ENCODE measurements at places on chromosomes 6 and 20.

GRCh38 chr6:33771146-33772081 lies 17.5 kb downstream of the LEMD2 start:
- peak; percentile 68 for DNase-seq

DNA sequence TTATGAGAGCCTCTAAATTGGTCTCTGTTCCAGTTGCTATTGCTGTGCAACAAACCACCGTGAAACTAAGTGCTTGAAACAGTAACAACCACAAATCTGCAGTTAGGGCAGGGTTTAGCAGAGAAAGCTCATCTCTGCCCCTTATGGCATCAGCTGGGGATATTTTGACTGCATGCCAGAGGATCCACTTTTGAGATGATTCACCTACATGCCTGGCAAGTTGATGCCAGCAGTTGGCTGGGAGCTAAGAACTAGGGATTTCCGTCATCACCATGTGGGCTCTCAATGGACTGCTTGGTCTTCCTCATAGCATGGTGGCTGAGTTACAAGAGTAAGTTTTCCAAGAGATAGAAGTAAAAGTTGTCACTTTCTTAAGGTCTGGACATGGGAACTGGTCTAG lies 35.1 kb downstream of the PLCB4 start:
- DNase-seq: no peak

DNA sequence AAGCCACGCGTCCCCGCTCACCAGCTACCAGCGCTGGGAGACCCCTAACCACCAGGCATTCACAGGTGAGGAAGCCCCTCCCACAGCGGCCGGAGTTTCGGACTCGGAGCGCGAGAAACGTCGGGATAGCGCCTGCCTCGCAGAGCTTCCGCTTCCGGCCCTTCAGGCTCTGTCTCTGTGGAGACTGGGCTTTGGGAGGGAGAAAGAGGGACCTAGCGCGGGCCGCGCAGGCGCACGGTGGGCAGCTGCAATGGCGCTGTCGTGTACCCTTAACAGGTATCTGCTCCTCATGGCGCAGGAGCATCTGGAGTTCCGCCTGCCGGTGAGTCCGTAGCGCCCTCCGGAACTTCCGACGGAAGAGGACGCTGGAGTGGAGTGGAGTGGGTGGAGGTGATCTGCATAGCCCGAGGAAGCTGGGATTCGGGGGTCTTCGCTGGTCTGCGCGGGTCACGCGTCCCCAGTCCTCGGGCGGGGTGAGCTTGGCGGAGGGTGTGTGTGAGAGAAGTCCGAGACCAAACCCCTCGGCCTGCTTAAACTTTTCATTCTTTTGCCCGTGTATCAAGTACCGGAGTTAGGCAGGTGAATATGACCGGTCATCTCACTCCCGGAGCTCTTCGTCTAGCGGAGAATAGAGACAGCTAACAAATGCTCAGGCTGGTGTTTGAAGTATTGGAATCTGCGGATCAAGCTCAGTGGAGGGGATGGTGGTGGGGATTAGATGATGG lies at the start of gene TRMT11:
TSS of gene TRMT11 (plus strand) at position 240 of the 725 bp plus-strand sequence. CDS start at position 251, 11 bp downstream.
- peak; percentile 86 for DNase-seq

- DNase-seq: no peak
Observed at GRCh38 chr6:142290851-142291250, 11.0 kb upstream of the ADGRG6 start.

DNA sequence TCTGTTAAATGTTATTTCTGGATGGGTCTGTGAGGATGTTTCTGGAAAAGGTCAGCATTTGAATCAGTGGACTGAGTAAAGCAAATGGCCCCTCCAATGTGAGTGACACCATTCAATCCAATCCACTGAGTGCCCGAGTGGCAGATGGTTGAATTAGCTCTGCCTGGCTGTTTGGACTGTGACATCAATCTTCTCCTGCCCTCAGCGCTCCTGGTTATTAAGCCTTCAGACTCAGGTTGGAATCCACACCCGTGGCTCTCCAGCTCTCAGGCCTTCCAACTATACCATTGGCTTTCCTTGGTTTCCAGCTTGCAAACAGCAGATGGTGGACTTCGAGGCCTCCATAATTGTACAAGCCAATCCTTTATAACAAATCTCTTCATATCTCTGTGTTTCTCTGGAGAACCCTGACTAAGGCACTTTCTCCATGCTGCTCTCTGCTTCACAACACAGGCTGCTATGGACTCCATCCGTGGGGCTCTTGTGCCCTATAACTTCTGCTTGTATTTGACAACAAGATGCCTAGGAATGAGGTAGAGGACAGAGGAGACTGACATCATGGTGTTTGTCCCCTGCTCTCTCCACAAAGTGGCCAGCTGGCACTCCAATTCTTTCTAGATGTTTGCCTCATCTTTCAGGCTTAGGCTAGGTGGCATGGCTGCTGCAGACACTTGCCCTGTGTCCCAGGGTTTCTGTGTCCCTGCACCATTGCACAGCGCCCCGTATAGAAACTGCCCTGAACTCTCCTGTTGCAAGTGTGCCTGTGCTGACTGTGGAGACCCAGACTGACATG lies 4.8 kb upstream of the CSTL1 start:
- no peak for DNase-seq

GRCh38 chr6:30880698-30881252 lies 3.5 kb upstream of the DDR1 start:
- DNase-seq: no peak

GRCh38 chr6:138979365-138979764 lies 8.7 kb downstream of the REPS1 start:
- no peak for DNase-seq

DNA sequence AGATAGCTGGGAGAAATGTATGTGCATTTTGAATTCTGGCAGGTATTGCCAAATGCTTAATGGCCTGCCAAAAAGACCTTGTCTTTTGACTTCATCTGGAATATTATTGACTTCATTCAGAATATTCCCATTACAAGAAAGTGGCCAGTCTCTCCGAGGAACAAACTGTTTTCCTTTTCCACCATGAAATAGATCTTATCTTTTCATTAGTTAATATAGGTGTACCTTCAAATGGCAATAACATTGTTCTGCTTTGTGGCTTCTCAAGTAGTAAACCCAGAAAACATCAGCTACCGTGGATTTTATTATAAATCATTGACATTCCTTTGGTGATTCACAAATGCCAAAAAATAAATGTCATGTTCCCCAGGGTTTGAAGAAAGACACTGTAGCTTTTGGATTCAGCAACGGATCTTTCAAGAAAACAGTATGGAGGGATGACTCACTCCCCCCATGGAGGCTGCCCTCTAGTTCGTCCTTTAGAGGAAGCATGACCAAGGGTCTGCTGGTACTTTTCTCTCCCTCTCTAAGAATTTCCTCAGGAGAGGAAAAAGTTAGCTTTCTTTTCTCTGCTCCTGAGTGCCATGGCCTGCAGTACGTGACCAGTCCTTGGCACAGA lies 1.1 kb upstream of the RNF182 start:
- no peak for DNase-seq

- no peak for DNase-seq
Observed at GRCh38 chr6:14270925-14271788, 153.6 kb downstream of the CD83 start.

GRCh38 chr6:134911547-134911946 lies 38.4 kb downstream of the ALDH8A1 start:
- DNase-seq: no peak

DNA sequence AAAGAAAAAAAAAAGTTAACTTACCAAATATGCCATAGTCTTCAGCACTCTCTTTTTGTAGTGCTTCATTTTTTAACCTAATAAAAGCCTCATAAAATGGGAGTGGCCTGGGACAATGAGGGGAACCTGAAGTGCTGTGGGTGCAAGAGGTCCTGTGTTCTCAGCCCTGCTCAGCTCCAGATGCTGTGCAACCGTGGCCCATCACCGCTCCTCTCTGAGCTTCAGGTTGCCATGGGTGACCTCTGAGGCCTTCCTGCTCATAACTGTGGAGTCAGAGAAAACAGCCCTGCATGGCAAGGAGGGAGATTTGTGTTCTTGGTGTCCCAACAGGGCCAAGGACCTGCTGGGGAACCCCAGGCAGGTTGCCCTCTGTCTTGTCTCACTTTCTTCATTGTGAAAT lies 10.0 kb downstream of the TCF15 start:
- DNase-seq: no peak

GRCh38 chr6:6518631-6519427 lies 69.7 kb upstream of the LY86 start:
- no peak for DNase-seq

- no peak for DNase-seq
Observed at GRCh38 chr20:49214571-49214970, 4.6 kb upstream of the DDX27 start.

GRCh38 chr6:41572613-41573012 lies 26.4 kb downstream of the FOXP4 start:
- DNase-seq: no peak

DNA sequence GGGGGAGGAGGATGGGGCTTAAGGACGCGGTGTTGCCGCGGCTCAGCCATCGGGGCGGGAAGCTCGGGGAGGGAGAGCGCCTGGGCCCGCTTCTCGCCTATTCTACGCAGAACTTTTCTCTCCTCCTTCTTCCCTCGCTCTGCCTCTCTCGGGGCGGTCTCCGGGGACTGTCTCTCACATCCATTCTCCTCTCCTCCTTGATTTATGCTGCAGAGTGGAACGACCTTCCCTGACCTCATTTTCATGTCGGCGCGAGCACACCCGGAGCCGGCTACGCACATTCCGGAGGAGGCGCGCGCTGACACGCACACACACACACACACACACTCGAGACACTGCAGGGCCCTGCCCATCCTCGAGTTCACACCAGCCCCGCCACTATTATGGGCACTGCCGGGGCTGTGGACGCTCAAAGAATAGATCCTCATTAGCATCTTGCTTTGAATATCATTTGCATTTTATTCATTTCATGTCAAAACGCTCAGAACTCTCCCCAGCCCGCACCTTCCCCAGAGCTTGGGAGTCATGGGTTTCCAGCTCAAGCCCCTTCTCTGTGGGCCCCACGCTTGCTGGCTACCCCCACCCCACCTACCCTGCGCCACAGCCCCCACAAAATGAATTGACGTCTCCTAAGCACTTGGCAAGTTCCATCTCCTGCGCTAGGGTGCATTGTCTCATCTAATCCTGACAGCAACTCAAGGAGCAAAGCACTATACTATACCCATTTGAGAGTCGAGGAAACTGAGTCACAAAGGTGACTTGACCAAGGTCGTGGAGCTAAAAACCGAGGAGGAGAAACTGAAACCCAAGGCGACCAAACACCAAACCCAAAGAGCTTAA lies 36.8 kb downstream of the NCR2 start:
- DNase-seq: no peak

DNA sequence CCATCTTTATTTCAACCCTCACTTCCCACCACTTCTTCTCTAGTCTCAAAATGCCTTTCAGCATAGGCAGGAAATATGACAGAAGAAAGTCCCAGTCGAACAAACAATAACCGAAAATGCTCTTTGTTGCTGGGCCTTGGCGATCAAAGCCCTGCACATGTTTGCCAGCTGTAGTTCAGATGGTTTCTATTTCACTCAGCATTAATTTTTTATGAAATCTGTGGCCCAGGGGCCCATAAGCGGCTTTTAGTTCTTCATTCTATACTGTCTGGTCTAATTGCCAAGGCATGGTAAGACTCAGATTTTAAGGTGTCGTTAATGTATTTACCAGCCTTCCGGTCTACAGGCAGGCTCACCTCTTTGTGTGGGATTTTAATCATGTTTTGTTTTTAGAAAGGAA lies 10.9 kb upstream of the F13A1 start:
- no peak for DNase-seq

DNA sequence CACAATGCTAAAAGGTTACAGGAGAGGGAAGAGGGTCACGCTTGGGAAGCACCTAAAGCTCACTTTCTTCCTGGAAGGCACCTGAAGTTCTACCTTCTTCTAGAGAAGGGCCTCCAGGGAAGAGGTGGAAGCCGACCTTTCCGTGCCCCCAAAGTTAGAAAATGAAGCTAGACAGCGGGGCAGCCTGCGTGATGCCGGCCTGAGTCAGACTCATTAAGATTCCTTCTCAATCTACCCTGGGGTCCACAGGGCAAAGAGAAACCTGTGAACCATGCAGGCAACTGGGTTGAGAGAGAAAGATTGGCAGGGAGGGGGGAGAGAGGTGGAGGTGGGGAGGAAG lies 54.8 kb upstream of the CCDC167 start:
- DNase-seq: no peak

GRCh38 chr6:144211160-144211559 lies 60.8 kb downstream of the STX11 start:
- no peak for DNase-seq

DNA sequence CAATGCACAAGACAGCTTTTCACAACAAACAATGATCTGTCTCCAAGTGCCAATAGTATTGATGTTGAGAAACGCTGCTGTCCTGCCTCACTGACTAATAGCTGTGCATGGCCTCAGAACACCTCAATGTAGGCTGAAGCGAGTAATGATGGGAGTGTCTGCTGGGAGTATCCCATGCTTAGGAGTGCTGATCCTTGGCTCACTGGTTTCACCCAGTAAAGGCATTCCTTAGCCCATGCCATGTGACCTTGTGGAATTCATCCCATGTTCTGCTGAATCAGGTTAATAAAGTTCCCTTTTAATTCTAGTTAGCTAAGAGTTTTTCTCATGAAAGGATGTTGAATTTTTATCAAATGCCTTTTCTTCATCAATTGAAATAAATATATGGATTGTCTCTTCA lies 3.8 kb upstream of the WFDC12 start:
- no peak for DNase-seq

- DNase-seq: no peak
Observed at GRCh38 chr6:106885679-106886078, 88.8 kb downstream of the CD24 start.

DNA sequence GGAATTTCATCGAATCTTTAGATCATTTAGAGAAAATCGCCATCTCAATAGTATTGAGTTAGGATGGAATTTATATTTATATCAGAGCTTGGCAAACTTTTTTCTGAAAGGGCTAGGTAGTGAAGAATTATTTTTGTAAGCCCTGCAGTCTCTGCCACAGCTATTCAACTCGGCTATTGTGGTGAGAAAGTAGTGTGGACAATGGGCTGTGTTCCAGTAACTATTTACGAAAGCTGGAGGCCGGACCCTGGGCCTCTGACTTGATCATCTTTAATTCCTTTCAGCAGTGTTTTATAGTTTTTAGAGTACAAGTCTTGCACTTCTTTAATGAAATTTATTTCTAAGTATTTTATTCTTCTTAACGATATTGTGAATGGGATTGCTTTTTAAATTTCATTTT lies 201.5 kb downstream of the FARS2 start:
- DNase-seq: no peak

DNA sequence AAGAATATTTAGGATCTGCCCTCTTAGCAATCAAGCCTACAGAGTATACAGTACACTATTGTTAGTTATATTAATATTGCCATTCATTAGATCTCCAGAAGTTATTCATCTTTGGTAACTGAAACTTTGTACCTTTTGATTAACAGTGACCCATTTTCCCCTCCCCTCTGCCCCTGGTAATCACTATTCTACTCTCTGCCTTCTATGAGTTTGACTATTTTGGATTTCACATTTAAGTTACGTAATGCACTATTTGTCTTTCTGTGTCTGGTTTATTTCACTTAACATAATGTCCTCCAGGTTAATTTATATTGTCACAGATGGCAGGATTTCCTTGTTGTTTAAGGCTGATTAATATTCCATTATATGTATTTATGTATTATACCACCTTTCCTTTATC lies 86.0 kb upstream of the TINAG start:
- no peak for DNase-seq

GRCh38 chr6:111938710-111939109 lies 65.5 kb upstream of the FYN start:
- no peak for DNase-seq

GRCh38 chr6:40290816-40291215 lies 296.3 kb downstream of the LRFN2 start:
- DNase-seq: no peak

Data from left renal cortex interstitium (tissue), 4 donors.